ENCODE measurements at places on chromosomes 5 and 9.
A peak's percentile ranks its signal among the peaks of the same experiment; 100 is the strongest.

GRCh38 chr5:149450199-149450598 is 71.1 kb upstream of the IL17B start:
- DNase-seq = no peak

DNA sequence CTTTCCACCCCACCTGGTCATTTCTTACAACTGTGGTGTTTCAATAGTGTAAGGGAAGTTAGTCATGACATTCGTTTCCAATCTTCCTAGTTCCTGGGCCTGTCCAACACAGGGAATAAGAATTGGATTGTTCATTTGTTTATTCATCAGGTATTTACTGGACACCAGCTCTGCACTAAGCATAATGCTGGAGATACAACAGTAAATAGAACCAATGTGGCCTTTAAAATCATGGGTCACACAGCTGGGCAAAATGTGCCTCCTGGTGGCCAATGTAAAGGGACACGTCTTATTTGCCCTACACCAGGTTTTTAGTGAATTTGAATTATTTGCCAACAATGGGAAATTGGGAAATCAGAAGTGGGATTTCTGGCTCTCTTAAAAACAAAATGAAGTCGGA is 10.4 kb downstream of the ABLIM3 start:
- no peak for DNase-seq

- peak; percentile 70 for DNase-seq
Measured at GRCh38 chr9:100725371-100725770, 147.5 kb downstream of the CAVIN4 start.

DNA sequence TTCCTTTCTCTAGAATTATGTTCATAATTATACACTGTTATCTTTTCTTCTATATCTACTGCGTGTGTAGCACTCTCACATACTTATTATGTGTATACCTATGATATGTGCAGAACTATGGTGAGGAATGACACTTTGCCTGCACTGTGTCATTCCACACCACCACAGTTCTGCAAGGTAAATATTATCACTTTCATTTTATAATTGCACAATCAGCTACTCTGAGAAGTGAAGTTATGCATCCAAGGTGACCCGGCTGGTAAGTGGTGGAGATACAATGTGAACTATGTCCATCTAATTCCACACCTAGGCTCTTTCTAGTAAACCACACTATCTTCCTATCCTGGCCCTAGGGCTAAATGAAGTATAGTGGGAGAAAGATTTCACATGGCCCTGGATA is 170.1 kb upstream of the ATP10B start:
- DNase-seq = no peak

- no peak for DNase-seq
Measured at GRCh38 chr5:25005431-25005830, 360.7 kb upstream of the CDH10 start.

DNA sequence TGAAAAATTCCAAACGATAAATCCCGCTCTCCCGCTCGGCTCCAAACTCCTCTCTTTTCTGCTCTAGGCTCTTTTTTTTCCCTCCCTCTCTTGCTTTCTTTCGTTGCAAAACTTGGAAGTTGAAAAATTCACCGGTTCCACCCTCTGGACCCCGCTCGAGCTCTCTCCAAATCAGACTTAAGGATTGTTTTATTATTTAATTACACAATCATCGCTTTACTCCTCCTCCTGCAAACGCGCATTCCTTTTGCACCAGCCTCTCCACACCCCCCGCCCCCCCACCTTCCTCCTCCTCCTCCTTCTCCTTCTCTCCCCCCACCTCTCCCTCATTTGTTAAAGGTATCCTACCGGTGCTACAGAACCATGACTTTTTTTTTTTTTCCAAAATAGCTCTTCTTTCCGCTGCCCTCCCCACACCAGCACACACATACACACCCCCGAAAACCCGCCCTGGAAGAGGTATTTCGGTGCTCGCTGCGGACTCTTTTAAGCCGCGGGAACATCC is 535 bp upstream of the NFIB start:
- peak; percentile 70 for DNase-seq

DNA sequence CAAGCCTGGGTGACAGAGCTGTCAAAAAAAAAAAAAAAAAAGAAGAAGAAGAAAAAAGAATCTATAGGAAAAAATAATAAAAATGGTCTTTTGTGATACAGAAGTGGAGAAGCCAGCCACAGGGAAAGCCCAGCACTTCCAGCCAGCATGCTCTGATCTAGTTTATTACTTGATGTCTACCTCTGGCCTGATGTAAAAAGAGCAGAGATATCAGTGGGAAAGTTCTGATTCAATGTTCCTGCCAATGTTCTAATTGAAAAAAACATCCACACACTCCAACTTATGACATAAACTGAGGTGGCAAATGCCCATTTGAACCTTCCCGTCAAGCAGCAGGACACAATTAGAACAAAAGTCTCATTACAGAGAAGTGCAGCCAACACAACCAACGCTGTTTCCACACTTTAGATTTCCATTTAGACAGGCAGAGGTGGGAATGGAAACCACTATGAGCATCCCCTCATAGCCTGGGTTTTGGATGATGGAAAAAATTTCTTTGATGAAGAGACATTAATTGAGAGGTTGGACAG is 5.7 kb downstream of the RBM18 start:
- DNase-seq = no peak

DNA sequence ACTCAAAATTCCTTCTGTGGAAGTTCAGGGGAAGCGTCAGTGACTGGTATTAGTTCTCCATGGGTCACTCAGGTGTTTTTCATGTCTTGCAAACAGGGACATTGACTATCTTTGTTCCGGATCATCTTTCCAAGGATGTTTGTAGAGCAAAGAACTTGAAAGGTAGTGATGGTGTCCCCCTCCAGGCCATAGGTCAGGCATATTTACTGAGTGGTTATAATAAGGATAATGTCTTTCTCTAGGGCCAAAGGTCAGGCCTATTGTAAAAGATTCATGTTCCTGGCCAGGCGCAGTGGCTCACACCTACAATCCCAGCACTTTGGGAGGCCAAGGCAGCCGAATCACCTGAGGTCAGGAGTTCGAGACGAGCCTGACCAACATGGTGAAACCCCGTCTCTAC is 614.8 kb downstream of the KIF4B start:
- no peak for DNase-seq

- no peak for DNase-seq
Measured at GRCh38 chr5:77852514-77853352, 76.6 kb upstream of the TBCA start.

- DNase-seq = no peak
Measured at GRCh38 chr5:179304466-179304865, 40.8 kb downstream of the ADAMTS2 start.

GRCh38 chr9:6787793-6788161 is 30.0 kb downstream of the KDM4C start:
- no peak for DNase-seq

DNA sequence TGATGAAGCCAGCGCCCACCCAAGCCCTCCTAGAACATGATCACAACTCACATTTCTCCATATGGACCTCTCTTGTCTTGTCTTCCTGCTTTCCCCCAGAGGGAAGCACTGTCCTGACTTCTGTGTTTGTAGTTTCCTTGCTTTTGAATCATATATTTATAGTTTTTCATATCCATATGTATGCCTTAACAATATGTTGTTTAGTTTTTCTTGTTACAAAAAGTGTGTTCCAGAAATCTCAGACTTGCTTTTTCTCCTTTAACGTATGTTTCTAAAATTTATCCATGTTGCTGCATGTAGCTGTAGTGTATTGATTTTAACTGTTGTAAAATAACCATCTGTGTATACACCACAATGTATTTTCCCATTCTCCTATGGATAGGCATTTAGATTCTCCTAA is 182.0 kb upstream of the SMIM23 start:
- no peak for DNase-seq

GRCh38 chr5:94812232-94812631 is 193.8 kb downstream of the SLF1 start:
- no peak for DNase-seq

- no peak for DNase-seq
Measured at GRCh38 chr5:10321882-10322281, 14.2 kb upstream of the CMBL start.

DNA sequence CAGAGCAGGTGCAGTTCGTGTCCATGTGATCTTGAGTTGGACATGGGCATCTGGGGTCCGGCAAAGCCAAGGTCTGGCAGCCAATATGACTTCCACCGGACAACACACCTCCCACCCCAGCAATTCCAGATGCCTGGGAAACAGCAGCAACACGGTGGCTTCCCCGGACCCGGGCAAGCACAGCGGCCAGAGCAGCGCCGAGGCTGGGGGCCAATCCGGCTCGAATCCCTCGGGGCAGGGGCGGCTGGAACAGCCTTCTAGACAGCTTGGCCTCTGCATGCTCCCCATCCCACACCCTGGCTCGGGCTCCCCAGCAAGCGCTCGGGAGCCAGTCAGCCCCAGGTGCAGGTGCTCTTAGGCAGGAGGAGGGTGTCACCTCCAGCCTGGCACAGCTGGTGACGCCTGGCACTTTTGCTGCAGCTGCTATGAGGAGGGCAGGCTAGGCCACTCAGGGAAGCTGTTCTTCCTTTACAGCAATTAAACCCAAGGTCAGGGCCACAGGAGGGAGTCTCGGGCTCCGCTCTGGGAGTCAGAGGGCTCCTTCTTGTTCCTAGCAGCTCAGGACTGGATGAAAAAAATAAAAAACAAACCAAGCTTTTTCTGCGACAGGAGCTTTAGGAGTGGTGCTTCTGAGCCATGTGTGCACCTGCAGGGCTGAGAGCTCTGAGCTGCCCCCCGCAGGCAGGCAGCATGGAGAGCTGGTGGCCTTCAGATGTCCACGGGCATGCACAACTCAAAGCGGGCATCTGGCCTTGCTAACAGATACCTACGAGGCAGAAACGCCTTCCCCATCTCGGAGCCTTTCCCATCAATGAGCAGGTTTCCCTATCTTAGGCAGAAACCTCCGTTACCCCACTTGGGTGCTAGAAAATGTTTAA is 28.2 kb downstream of the DBH start:
- peak; percentile 90 for DNase-seq

DNA sequence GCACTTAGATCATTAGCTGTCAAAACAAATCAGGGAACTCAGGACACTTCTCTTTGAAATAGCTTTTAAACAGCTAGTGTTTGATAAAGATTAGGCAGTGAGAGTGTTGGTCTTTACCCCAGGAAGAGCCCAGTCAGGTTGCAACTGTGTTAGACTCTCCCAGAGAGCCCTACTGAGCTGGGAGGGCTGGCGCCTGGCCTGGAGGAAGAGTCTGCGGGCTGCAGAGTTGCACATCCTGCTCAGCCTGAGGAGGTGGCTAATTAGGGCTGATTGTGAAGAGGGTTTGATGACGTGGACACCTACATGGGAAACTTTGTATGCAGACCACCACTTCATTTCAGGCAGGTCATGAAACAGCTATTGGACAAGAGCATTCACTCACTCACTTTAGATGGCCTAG is 112.0 kb downstream of the TMEM174 start:
- DNase-seq = no peak

GRCh38 chr5:54081415-54081814 is 229.0 kb downstream of the ARL15 start:
- DNase-seq = no peak

GRCh38 chr9:107874137-107874536 is 384.6 kb upstream of the KLF4 start:
- no peak for DNase-seq

GRCh38 chr5:1411099-1411498 is 34.1 kb downstream of the SLC6A3 start:
- DNase-seq = no peak

DNA sequence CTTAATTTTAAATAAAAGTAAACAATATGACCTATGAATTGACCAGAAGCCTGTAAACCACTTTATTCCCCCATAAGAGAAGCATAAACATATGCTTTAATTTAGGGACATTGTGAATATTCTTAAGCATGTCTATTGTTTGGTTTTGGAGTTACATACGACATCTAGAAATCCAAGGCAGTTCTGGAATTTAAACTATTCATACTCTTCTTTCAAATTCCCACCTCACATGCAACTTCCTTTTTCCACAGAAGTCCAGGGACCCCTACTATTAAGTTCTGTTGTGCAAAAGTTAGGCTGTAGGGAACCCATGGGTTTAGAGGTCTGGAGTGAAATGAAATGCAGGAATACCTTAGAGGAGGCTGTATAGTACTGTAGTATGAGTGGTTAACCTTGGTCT is 2.1 kb downstream of the RIC1 start:
- DNase-seq = no peak

GRCh38 chr5:120368923-120369715 is 95.0 kb upstream of the PRR16 start:
- DNase-seq = no peak

GRCh38 chr5:40233268-40233667 is 446.4 kb upstream of the PTGER4 start:
- DNase-seq = no peak

DNA sequence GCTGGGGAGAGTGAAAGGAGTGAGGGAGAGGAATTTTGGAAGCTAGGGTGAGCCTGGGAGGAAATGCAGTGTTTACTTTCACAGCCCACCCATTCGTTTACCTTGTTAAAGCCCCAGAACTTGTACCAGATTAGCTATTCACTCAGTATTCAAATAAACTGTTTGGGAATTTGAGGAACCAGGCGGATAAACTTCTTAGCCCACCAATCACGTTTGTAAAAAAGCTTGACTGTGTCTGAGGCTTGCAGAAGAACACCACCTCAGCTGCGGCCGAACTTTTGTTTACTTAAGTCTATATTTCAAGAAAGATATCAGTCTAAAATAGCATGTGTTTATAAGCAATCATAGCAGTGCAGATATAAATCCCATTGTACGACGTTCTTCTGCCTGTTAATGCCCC is 5.2 kb upstream of the TLE1 start:
- DNase-seq = no peak

GRCh38 chr9:5839572-5839902 is 6.6 kb upstream of the ERMP1 start:
- DNase-seq = no peak

DNA sequence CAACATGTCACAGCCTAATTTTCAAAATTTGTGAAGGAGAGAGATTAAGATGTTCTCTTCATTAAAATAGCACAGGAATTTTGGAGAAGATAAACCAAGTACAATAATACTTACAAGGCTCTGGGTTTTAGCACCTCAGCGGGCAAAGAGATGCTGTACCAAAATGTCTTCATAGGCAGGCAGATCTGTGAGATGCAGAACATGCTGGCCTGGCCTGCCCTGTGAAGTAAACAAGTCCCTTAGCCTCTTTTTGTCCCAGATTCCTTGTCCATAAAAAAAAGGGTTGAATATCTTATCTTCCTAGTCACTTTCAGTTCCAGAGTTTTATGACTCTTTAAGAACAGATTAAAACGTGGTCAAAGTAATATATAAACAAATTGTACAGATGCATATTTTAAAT is 53.0 kb upstream of the C6 start:
- no peak for DNase-seq

- peak; percentile 39 for DNase-seq
Measured at GRCh38 chr9:90641884-90642487, 638 bp downstream of the DIRAS2 start.

GRCh38 chr5:75192264-75192663 is 44.4 kb downstream of the ANKRD31 start:
- DNase-seq = no peak
